Activated CD4-positive, alpha-beta T cell treated with anti-CD3 and anti-CD28 coated beads, Interleukin-2, amount 10 ng/mL, durations not matched to agents 7 days and 5 days (primary cell): ENCODE measurements at places on chromosomes 2 and 18.
A peak's percentile ranks its signal among the peaks of the same experiment; 100 is the strongest.

DNA sequence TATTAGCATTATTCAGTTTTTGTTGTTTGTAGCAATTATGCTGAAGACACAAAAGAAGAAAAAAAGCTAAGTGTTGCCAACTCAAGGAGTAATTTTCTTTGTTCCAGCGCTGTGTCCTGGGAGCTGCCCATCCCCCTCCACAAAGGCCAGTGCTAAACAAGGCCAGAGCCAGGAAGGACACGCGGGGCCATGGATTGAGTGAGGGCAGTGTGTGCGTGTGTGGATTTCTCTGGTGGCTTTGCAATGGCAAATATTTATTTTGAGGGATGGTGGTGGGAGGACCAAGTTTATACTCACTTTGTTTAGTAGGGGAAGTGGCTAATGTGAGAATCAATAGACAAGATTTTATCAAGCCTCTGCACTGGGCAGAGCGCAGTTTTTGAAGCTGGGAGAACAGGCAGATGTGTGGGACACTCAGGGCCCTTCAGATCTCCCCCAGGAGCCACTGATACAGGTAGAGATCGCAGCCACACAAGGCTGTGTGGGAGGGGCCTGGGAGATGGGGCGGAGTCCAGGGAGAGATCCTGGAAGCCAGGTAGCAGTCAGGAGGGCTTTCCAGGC lies 11.4 kb downstream of the AGAP1 start:
- no peak for DNase-seq

GRCh38 chr2:111632661-111633060 lies 251.3 kb downstream of the ANAPC1 start:
- DNase-seq = peak; percentile 36

DNA sequence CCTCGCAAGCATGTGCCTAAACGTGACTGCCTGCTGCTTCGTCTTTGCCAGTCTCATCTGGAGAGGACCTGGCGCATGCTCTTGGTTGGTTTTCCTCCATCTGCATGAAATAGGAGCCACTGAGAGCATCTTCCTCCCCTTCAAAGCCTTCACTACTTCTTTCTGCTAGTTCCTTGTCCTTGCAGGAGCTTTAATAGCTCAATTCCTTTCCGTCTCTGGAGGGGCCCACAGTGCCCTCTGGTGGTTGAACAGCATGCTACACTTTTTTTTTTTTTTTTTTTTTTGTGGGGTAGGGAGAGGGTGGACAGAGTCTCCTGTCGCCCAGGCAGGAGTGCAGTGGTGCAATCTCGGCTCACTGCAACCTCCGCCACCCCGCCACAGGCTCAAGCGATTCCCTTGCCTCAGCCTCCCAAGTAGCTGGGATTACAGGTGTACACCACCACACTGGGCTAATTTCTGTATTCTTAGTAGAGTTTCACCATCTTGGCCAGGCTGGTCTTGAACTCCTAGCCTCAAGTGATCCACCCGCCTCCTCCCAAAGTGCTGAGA lies 59.6 kb downstream of the SP110 start:
- peak; percentile 59 for DNase-seq

GRCh38 chr2:241850544-241851324 lies 8.0 kb downstream of the PDCD1 start:
- DNase-seq = no peak

GRCh38 chr2:235506291-235506996 lies 12.6 kb downstream of the AGAP1 start:
- no peak for DNase-seq

DNA sequence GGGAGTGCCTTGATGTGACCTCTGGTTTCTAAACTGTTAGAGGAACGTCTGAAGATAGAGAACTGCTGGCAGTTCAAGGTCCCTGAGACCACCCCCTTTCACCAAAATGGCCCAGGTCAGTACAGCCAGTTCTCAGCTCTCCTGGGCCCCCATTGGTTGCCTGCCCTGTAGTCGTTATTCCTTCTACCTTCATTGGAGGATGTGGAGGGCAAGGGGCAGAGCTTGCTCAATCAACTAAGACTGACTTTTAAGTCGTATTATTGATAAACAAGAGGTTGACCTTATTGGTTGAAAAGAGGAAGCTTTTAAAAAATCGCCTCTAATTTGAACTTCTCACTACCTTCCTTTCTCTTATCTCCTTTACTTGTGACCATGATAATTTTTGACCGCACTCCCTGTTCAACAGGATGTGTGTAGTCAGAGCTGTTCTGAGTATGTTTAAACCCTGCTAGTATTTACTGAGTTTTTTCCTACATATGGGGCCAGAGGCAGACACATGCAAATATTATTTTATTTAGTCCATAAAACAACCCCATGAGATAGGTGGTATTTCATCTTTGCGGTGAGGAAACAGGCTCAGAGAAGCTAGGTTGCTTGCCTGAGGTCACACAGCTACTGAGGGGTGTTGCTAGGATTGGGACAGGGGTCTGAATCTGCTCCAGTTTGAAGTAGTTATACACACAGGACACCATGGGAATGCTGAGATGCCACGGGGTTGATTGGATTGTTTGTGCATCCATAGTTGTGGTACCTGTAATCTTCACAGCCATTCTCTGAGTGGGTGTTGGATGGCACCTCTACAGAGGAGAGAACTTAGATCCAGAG lies 65.9 kb downstream of the TMEM247 start:
- DNase-seq = no peak

DNA sequence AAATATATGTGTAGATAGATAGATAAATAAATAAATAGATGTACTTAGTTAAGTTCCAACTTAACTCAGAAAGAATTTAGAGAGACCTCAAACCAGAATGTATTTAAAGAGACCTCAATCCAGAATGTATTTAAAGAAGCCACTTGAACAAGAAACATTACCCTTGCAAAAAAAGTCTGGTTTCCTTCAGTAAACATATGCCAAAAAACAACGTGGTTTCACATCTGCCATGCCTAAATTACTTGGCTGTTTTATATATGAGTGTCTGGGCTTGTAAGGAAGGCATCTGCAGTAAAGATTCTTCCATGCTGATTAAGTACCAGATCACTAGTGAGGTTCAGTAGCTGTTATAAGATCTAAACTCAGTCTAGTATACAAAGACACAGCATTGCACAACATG lies 29.1 kb upstream of the RPE start:
- DNase-seq = no peak

GRCh38 chr2:192254444-192254843 lies 59.7 kb upstream of the TMEFF2 start:
- DNase-seq = no peak

GRCh38 chr2:191994749-191995148 lies 147.9 kb upstream of the CAVIN2 start:
- DNase-seq = no peak

- DNase-seq = no peak
These were observed 130.7 kb downstream of the CCDC148 start for GRCh38 chr2:158325782-158326340.

GRCh38 chr2:237483018-237483731 lies 3.9 kb upstream of the MLPH start:
- DNase-seq = no peak

GRCh38 chr2:111062417-111062816 lies 58.3 kb upstream of the BCL2L11 start:
- no peak for DNase-seq
